GM19239 (cell line): ENCODE measurements at places on chromosomes 1 and 21.

GRCh38 chr21:31938330-31939301 is 65.8 kb downstream of the HUNK start:
- no peak for DNase-seq

- no peak for DNase-seq
Observed at GRCh38 chr1:194442901-194443575, 1256.6 kb upstream of the B3GALT2 start.

DNA sequence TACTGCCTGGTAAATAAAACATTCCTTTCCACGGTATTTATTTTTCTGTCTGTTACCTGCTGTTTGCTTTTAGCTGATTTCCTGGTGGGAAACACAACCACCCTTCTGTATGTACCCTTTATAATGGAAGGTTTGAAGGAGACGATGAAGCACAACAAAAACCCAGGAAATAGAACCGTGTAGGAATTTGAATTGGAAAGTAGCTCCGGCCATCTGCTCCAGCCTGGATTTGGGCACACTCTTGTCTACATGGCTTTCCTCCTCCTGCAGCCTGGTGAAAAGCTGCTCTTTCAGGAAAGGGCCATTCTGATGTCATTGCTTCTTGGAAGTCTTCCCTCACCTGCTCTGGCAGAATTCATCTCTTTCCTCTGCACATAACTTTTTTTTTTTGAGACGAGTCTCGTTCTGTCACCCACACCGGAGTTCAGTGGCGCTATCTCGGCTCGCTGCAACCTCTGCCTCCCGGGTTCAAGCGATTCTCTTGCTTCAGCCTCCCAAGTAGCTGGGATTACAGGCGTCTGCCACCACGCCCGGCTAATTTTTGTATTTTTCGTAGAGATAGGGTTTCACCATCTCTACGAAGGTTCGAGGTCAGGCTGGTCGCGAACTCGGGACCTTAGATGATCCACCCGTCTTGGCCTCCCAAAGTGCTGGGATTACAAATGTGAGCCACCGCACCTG is 2.7 kb downstream of the AK4 start:
- DNase-seq: no peak

- no peak for DNase-seq
Observed at GRCh38 chr1:65260851-65261473, 48.4 kb upstream of the DNAJC6 start.

DNA sequence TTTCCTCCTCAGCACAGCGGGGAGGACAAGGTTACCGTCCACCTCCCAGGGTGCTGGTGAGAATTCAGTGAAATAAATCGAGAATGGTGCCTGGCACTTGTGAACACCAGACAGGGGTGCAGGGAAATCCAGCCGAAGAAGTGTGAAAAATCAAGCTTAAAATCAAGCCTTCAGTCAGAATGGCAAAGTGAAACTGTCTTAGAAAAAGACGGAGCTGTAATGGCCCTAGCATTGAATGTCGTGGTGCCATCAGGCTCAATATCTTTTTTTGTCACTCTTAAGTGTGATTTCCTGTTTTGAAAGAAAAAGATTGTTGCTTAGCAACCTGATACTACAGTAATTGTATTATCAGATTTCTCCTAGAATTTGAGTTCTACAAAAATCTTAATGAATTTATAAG is 22.1 kb downstream of the EDARADD start:
- DNase-seq: no peak

GRCh38 chr1:92944901-92945747 is 16.1 kb downstream of the DIPK1A start:
- DNase-seq: no peak

DNA sequence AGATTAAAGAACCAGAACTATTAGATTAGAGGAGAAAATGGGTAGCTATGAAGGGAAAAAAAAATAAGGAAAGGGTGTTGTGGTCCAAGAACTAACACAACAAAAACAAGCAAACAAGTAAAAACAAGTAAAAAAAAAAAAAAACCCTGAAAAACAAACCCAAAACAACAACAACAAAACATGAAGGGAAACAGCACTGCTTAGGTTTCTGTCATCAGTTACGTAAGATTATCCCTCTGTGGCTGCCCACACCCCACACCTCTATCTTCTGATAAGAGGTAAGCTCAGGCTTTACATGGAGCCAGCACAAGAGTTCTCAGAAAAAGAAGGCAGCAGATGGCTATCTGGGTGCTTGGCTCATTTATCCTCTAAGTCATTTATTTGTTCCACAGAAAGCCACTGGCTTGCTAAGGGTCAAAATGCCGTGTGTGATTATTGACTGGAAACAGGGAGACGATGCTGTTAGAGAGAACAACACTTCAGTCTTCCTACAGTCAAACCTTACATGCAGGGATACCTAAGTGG is 57.5 kb downstream of the KIAA0319L start:
- no peak for DNase-seq

DNA sequence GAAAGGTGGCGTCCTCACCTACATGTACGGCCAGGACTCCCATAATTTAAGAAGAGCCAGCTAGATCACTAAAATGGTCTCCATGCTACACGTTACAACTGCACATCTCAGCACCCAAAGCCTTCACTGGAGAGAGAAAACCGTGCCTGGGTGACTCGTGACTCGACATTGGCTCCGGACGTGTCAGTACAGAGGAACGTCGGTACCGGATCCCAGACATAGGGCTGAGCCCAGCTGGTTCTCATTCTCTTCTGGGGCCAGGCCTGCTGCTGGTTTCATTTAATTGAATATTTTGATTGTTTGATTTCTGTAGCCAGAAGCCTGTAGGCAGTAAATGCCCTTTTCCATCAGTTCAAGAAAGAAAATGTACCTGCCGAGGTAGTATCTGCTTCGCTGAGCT is 93.1 kb downstream of the HHIPL2 start:
- no peak for DNase-seq

- no peak for DNase-seq
Observed at GRCh38 chr1:234871710-234872271, 256.8 kb downstream of the TOMM20 start.

DNA sequence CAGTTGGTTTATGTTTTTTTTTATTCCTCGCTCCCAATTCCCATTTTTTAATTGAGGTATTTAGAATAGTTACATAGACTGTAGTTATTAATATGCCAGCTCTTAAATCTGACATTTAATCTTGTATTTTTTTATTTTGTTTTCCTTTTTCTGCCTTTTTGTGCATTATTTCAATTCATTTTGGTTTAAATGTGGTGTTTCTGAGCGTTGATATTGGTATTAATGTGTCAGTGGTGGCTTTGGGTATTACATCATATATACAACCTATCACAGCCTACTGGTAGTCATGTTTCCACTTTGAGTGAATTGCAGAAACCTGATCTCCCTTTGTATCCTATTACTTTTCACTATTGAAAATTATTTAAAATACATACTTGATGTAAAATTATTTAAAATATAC is 1027.3 kb downstream of the KCNT2 start:
- DNase-seq: no peak

- DNase-seq: peak; percentile 76
Observed at GRCh38 chr1:203765029-203765837, at the start of gene LAX1. LAX1 (plus strand) TSS chr1:203765183; CDS start chr1:203765566, 383 bp downstream.

DNA sequence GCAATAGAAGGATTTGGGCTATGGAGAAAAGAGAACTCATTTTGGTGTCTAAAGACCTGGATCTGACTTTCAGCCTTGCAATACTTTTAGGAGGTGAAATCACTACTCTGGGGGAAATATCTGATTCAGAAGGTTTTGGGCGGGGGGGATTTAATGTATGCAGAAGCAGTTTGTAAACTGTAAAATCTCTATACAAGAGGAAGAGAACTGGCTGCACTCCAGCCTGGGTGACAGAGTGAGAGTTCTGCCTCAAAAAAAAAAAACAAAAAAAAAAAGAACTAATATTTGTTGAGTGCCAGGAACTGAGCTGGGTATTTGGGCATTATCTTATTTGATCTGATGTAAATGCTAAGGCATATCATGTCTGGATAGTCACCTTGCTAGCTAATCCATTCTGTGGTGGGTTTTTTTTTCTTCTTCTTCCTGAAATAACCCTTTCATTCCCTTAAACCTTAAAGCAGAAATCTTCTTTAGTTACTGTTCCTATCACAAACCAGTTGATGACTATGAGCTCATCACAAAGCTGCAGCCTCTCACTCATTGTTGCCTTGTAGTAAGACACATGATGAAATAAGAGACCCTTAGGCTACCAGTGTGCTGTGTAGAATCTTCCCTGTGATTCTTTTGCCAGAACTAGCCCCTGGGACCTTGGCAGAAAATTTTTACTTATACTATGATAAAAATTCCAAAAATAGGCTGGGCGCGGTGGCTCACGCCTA is 35.6 kb upstream of the SLC16A1 start:
- DNase-seq: no peak

- no peak for DNase-seq
Observed at GRCh38 chr1:14371771-14372497, 226.6 kb upstream of the KAZN start.

GRCh38 chr1:227574926-227575325 is 11.6 kb downstream of the ZNF678 start:
- DNase-seq: no peak

DNA sequence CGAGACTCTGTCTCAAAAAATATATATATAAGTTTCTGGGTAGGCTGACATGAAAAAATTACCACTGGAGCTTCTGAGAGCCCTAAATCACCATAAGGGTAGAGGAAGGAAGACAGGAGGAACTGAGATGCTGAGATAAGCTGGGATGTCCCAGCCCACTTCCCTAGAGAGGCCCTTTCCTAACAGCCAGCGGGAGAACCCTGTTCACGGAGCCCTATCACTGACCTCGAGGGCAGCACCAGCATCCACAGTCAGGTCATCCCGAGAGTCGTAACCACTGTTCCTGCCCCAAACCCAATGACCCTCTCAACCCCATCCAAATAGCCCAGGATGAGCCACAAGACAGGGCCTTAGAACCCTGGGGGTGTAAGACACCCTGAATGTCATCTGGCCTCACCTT is 77.5 kb downstream of the CD34 start:
- DNase-seq: no peak

GRCh38 chr21:39696618-39697017 is 48.4 kb upstream of the IGSF5 start:
- no peak for DNase-seq

DNA sequence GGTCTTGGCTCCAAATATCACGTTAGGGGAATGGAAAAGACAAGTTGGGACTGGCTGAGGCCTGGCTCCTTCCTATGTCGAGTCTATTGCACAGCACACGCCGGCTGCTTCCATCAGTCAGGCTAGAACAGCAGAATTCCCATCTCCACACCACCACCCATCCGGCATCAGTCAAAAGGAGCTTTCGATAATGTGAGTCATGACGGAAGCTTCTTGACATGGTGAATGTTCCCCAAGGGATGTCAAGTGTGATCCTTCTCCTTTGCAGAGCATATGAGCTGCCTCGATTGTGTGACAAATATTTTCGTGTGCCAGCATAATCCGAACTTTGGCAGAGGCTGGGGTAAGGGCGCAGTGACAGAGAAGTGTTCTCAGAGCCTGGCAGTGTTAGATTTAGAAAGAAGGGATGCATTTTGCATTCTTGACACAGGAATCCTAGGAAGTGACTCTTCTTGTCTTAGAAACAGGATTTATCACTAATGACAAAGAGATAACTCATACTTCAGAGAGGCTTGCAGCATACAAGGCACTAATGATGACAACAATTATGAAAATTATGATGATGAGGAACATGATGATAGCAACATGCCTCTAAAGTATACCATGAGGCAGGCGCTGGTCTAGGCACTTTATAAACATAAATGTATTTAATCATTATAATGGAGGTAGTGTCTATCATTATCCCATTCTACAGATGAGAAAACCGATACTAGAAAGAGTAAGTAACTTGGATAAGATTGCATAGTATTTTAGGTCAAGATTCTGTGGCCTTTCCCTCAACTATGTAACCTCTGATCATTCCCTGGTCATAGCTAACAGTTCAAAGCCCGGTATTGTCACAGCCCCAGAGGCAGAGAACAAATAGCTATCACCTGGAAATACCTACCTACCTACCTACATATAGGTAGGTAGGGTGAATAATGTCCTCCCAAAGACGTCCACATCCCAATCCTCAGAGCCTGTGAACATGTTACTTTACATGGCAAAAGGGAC is 135.0 kb downstream of the KCNJ6 start:
- no peak for DNase-seq

DNA sequence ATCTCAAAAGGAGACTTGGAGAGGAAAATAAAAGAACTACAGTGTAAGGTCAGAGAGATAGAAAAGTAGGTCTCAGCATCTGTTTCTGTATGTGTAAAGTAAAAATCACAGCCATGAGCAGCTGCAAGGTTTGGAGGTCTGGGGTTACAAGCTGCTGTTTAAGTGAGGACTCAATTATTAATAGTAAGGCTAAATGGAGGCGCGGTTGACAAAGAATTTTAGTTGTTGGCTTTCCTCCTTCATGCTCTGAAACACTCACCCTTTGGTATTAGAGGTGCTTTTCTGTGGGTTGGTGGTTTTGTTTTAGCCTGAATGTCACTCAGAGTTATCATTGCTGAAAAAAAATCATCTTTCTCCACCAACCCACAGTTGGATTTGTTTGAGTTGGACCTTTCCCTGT is 59.8 kb upstream of the HAO2 start:
- DNase-seq: no peak

- DNase-seq: no peak
Observed at GRCh38 chr1:46596846-46597245, 7.2 kb downstream of the MKNK1 start.

DNA sequence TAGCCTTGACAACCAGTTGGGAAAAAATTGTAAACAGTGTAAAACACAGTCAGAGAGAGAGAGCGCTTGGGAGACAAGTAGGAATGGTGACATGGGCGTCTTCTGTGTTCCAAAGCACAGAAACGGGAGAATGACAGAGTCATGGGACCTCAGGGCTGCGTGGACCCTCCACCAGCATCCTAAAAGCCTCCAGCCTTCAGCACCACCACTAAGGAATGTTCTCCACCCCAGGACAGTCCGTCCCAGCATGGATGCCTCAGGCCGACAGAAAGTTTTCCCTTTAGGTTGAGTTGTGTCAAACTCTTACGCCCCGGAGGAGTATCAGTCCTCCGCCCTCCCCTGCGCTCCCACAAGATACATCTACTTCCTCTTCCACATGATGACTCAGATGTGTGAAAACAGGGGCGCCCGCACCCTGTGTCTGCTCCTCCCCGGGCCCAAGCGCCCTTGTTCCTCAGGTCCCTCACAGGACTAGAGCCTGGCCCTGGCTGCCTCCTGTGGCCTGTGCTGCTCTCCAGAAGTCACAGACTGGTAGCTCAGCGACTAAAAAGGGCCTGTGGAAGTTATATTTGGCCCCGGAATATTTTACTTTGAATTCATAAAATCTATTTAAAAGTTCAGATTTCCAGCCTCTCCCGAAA is 63.9 kb upstream of the EFHD2 start:
- no peak for DNase-seq

- no peak for DNase-seq
Observed at GRCh38 chr21:45022736-45023135, 51.6 kb upstream of the ADARB1 start.
